Astrocyte (in vitro differentiated cells and primary cell): ENCODE measurements at places on chromosomes 2 and 18. TPM values are rescaled to one million over a fixed set of nuclear protein-coding genes. Genes with fewer than 3 reads are reported as not detected.

DNA sequence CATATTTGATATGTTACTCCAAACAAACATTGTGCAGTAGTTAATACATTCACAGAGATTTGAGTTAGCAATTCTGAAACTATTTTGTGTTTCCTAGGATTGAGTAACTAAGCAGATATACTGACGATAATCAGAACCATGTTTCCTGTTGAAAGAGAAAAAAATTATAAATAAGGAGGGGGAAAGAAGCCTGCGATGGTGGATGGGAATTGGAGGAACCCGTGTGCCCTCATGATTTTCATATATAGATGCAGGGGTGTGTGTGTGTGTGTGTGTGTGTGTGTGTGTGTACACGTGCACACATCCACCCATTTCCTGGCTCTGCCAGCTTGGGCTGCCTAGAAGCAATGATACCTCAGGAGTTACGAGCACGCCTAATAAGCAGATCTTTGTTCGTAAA lies 56.9 kb downstream of the LPIN2 start:
- H3K27ac ChIP-seq = no peak overlapping the region

Gene GPC1
- total RNA-seq = 252 and 299 TPM in 2 replicates

- peaks cover 43% of the 10 kb centered on the region for H3K36me3 ChIP-seq
- H3K27me3 ChIP-seq = no peaks in the 10 kb centered on the region
- H3K4me3 ChIP-seq = no peak overlapping the region
- DNase-seq = no peak
- H3K27ac ChIP-seq = no peak overlapping the region
- H3K4me1 ChIP-seq = no peaks in the 10 kb centered on the region
Measured at GRCh38 chr2:112665113-112665780, 19.5 kb downstream of the SLC20A1 start.

DNA sequence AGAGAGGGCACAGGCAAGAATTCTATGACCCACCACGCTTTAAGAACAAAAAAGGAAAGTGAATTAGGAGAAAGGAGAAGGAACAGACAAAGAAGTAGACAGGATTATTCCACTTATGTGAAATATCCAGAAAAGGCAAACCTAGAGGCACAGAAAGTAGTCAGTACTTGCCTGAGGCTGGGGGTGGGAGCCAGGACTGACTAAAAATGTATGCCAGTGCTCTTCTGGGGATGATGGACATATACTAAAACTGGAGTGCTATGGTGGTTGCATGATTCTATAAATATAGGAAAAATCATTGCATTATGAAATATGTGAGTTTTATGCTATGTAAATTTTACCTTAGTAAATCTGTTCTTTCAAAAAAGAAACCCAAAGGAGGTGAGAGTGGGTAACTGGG lies 73.9 kb upstream of the TTN start:
- no peak for DNase-seq
- H3K4me1 ChIP-seq = peaks cover 6% of the 10 kb centered on the region
- H3K27ac ChIP-seq = no peak overlapping the region

GRCh38 chr2:196445991-196446390 lies 193.5 kb upstream of the CCDC150 start:
- H3K27ac ChIP-seq = no peak overlapping the region
- DNase-seq = no peak
- H3K4me3 ChIP-seq = no peak overlapping the region

Gene LRRTM4
- total RNA-seq = 0.59 and 0.89 TPM in 2 replicates

Gene BCL2L11
- total RNA-seq = 12.6 and 19.3 TPM in 2 replicates

DNA sequence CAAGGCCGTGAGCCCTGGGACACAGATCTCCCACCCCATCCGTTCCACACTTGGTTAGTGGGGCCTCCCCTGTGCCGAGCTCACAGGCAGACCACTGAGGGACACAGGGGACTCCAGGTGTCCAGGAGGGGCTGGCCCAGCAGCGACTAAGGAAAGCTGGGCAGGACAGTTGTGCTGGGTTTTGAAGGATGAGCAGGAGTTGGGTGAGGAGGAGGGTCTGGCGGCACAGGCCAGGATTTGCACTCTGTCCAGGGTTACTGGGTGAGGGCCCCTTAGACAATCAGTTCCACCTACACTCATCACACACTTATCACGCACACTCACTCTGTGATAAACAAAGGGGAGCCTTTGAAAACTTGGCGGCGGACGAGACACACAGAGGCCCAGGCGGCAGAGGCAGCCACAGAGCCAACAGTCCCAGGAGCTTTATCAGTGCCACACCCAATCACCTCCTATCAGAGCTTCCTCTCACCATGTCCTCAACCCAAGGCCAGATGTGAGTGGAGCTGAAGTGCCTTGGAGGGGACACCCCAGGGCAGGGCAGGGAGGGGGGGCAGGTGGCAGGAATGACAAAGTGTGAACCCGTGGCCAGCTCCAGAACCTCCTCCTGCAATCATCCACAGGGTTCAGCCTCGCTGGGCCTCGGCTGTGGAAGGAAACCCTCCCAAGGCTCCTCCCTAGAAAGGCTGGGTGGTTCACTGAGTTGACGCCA lies 26.6 kb downstream of the BIN1 start:
- H3K4me3 ChIP-seq = no peak overlapping the region

Gene EPB41L3
- total RNA-seq = 92.3 and 97.0 TPM in 2 replicates

- H3K27ac ChIP-seq = no peak overlapping the region
- peak; percentile 5 for DNase-seq
- H3K4me1 ChIP-seq = no peaks in the 10 kb centered on the region
- no peaks in the 10 kb centered on the region for H3K36me3 ChIP-seq
- no peaks in the 10 kb centered on the region for H3K27me3 ChIP-seq
Measured at GRCh38 chr18:67243799-67244587, 272.5 kb downstream of the DSEL start.

Gene ALPI
- total RNA-seq = not detected in 2 replicates

Gene C2orf72
- 0.84 and 1.0 TPM in 2 replicates for total RNA-seq

Gene TYMS
- 26.6 and 38.7 TPM in 2 replicates for total RNA-seq

DNA sequence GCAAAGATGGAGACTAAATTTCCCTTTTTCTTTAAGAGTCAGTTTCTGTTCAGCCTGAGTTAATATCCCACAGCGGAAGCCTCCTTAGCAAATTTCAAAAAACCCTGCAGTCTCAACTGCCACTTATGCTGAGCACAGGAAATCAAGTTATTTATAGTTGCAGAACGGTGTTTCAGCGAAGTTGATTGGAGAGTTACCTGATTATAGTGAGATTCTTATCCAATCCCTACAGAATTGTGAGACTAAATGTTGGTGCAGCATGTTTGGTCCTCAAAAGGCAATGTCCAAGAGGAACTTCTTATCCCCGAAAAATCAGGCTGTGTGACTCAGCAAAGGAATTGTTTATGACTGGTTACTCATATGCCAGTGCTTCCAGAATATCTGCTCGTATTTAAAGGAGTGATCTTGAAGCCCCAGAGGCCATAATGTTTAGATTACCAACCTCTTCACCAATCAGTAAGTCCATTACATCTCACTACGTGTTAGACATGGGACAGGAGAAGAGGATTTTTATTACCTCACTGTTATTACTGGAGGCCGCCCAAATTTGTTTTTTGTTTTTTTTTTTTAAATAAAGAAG lies 67.9 kb downstream of the LRRFIP1 start:
- peak overlapping the region; percentile 88 for H3K27ac ChIP-seq
- no peaks in the 10 kb centered on the region for H3K36me3 ChIP-seq
- peak overlapping the region; percentile 75 for H3K4me3 ChIP-seq
- DNase-seq = peak; percentile 94
- peaks cover 67% of the 10 kb centered on the region for H3K4me1 ChIP-seq
- no peaks in the 10 kb centered on the region for H3K27me3 ChIP-seq
